Vagina (tissue), 2 donors: ENCODE measurements at places on chromosomes 11 and 22.
A peak's percentile ranks its signal among the peaks of the same experiment; 100 is the strongest.

DNA sequence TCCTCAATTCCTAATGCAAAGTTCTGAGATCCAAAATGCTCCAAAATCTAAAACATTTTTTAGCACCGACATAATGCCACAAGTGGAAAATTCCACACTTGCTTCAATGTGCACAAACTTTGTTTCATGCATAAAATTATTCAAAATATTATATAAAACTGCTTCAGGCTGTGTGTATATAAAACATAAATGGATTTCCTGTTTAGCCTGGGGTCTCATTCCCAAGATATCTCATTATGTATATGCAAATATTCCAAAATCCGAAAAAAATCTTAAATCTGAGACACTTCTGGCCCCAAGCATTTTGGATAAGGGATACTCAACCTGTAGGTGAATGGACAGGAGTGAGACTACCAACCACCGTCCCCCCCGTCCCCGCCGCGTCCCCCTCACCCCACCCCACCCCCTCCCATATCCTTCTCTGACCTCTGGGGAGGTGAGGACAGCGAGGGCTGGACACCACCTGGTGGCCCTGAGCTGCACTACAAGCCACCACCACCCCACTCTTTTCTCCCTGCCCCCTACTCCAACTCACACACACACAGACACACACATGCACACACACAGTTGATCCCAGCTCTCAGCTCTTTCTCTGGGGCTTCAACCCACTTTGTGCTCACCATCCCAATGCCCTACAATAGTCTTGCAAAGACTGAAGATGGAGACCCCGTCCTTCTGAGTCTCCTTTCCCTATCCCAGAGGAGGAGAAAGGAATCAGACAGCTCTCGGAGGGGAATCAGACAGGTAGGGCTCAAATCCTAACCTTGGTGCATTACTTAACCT, 101.0 kb downstream of the PDE2A start:
- DNase-seq: no peak

GRCh38 chr11:61917334-61918109, at the start of gene RAB3IL1:
Gene RAB3IL1, minus strand, starts transcription at chr11:61917566. Its CDS starts 199 bp downstream, at chr11:61917367.
- DNase-seq: no peak

DNA sequence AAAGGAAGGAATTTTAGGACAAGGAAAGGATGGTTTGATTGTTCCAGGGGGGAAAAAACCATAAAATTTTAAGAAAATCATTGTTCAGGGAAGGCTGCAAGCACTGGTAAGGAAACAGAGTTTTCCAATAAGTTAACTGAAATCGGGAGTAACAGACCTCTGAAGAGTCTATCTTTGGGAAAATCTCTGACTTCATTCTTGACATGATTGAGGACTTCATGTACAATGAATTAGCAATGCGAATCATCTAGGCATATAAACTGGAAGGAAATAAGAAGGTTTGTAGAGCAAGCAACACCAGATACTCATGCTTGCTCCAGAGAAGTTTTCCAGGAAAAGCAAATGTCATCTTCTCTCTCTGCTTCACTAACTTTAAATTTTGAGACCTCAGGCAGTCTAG, 18.5 kb downstream of the APLP2 start:
- no peak for DNase-seq

DNA sequence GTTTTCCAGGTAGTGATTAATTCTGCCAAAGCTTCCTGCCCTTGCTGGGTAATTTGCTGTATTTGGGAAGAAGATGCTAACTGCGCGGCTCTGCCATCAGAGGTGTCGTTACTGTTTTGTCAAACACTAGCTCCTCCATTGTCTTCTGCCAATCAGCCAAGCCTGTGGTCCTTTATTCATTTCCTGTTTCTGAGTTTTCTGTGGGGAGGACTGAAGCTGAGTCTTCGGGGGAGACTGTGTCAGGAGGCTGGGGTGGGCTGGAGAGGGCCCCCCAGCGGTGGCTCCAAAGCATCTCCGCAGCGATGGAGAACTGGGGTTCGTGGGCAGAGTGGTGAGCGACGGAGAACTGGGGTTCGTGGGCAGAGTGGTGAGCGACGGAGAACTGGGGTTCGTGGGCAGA, 322.9 kb upstream of the B3GAT1 start:
- no peak for DNase-seq

DNA sequence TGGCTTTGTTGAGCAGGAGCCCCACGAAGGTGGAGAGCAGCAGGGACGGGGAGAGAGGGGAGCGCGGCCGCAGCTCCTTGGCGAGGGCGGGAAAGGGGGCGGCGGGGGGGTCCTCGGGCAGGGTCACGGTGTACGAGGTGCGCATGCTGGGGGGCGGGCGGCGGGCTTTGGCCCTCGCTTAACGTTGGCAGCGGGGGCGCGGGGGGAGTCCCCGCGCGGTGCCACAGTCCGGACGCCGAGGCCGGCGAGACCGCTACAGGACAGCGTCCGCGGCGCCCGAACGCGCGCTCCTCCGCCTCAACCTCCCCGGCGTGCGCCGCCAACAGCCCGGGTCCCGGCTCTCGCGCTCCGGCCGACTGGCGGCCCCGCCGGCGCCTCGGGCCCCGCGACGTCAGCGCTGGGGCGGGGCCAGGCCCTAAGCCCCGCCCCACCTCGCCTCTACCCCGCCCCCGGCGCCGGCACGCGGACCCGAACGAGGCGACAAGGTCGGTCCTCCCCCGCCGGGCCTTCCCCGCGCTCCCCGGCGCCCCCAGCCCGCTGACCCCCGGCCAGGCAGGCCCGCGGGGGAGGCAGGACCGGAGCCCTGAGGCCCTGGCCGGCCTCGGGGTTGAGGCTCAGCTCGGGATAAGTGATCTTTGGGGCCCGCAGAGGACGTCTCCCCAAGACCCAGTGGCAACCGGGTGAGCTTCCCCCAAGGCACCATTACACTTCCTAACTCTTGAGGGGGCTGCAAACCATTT, 17.5 kb downstream of the USP2 start:
- DNase-seq: no peak

GRCh38 chr11:32829157-32829679, 509 bp upstream of the PRRG4 start:
- DNase-seq: no peak

DNA sequence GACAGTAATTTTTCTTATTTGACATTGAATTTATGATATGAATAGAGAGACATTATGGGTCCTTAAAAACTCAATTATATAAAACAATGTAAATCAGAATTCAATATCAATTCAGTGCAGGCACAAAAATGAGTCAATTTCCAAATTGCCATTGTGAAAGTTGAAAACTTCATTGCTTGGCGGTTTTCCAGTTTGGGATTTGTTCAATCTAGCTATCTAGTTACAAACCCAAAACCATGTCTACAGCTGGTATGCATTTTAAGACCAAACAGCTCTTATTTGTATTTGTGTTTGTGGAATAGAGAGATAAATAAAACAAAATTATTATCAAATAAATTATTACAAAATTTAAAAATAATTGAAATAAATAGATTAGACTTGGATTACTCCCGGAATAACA, 1206.6 kb upstream of the RAG2 start:
- no peak for DNase-seq

DNA sequence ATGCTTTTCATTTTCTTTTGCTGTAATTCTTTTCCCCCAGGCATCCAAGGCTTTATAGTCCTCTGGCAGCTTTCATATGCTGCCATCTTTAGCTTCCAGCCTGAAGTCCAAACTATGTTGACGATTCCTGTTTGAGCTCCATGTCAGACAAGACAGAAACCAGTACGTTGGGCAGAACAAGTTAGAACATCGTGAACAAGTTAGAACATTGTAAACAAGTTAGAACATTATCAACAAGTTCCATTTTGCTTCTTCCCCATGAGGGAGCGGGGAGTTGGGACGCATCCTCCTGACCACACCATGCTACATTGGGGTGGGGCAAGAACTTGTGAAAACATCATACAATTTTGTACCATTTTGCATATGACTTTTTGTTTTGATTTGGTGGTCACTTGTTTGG, 23.9 kb downstream of the GLB1L2 start:
- no peak for DNase-seq

GRCh38 chr11:110345743-110346142, 49.3 kb upstream of the RDX start:
- DNase-seq: no peak

- DNase-seq: no peak
These were observed 104.8 kb downstream of the NECTIN1 start for GRCh38 chr11:119624102-119624615.

- DNase-seq: peak; percentile 92
These were observed at the start of gene PHLDB1 for GRCh38 chr11:118607401-118608359. Gene PHLDB1, plus strand, starts transcription at chr11:118607615. Its CDS starts 6,222 bp downstream, at chr11:118613837.

GRCh38 chr11:78266451-78266850, 77.7 kb downstream of the USP35 start:
- no peak for DNase-seq

DNA sequence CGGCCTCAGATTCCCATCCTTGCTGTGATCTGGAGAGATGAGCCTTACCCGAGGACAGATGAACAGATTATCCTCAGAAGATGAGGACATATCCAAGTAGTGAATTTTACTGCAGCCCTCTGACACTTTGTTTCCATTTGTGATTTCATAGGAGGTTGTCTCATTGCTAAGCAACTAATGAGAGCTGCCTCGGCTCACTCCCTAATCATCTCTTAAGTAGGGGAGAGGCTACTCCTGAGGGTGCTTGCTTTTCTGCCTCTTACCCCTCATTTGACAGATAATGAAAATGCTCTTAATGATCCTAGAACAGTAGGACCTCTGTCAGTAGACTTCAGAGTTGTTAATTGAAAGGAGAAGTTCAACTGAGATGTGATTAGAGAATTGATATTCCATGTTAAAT, 150.9 kb downstream of the TBC1D22A start:
- DNase-seq: no peak

- DNase-seq: no peak
These were observed 64.8 kb upstream of the FAR1 start for GRCh38 chr11:13603661-13604060.

DNA sequence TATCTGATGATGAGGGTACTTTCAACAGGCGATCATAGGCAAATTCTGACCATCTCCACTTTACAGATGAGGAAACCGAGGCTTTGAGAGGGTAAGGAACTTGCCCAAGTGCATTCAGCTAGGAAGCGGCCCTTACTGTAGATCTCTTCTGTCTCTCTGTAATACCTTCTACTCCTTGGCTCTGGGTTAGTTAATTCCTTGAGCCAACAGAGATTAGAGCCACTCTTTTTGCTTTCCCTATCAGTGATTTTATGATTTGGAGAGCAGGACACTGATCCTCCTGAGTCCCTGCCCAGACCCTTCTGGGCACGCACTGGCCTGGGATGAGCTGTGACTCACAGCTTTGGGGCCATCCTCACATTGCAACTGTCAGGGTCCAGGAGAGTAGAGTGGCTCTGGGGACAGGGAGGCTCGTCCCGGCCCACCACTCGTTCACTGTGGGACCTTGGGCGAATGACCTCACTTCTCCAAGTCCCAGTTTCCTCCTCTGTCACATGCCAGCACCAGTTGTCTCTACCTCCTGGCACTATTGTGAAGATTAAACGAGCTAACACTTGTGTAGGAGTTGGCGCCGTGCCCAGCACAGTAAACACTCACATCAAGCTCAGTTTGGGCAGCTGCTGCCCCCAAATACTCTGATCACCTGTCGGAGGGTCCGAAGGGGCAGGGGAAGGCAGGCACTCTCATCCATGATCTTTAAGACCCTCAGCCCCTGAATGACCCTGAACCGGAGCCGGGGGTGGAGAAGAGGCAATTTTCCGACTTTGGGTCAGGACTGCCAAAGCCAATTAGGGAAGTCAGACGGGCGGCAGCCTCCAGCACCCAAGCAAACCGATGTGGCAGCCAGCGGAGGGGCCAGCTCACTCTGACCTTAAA, 235.0 kb downstream of the MIAT start:
- DNase-seq: no peak
